ENCODE measurements at places on chromosomes 12 and 14.

DNA sequence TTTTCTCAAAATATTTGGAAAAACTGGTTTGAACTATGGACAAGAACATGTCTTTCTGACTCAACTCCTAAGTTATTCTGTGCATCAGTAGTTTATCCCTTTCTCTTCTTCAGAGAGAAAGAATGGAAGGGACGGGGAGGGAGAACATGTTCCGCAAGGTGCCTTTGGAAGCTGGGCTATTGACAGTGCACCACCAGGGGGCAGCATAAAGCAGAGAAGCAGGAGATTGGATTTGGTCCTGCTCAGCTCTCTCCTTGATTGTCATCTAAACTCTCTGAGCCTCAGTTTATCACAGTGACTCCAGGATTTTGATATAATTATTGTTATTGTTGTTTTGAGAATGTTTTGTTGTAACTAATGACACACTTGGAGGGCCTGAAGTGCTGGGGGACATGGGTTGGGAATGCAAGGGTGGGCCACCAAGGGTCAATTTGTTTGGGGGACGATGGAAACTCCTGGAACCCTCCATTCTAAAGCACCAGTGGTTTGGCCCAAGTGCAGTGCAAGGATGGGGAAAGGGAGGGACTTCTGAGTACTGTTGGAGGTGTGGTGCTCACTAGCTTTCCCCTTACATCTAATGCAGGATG lies 45.3 kb upstream of the ANO6 start:
- H3K36me3 ChIP-seq, result peaks cover 4% of the 10 kb centered on the region
- no peaks in the 10 kb centered on the region for H3K27me3 ChIP-seq
- H3K27ac ChIP-seq, result no peak overlapping the region
- peak; percentile 68 for DNase-seq

GRCh38 chr12:60152756-60153155 lies 556.9 kb downstream of the SLC16A7 start:
- H3K36me3 ChIP-seq, result no peaks in the 10 kb centered on the region
- H3K27me3 ChIP-seq, result no peaks in the 10 kb centered on the region
- H3K27ac ChIP-seq, result no peak overlapping the region
- no peak overlapping the region for H3K4me3 ChIP-seq
- no peaks in the 10 kb centered on the region for H3K4me1 ChIP-seq
- DNase-seq, result no peak

DNA sequence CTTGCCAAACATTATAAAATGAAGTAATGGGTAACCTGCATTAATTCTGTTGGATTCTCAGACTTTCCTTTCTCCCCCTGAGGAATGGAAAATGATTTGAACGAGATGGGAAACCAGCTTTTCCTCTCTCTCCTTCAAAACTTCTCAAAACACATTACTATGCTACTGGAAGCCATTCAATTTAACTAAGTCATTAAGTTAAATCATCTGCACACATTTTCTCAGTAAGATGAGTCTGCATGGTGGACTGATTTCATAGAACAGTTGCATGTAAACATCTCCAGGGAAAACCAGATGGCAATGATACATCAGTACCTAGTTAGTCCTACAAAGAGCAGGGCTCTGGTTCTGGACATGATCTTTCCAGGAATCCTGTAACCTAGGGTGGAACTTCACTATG lies 59.9 kb downstream of the BMP4 start:
- no peak for DNase-seq
- no peak overlapping the region for H3K27ac ChIP-seq
- no peaks in the 10 kb centered on the region for H3K27me3 ChIP-seq

GRCh38 chr12:112309797-112310196 lies 72.4 kb downstream of the HECTD4 start:
- H3K4me3 ChIP-seq, result no peak overlapping the region
- no peak for DNase-seq
- no peak overlapping the region for H3K27ac ChIP-seq
- H3K27me3 ChIP-seq, result no peaks in the 10 kb centered on the region
- H3K36me3 ChIP-seq, result peaks cover 7% of the 10 kb centered on the region
- H3K4me1 ChIP-seq, result no peaks in the 10 kb centered on the region

- no peaks in the 10 kb centered on the region for H3K36me3 ChIP-seq
- no peaks in the 10 kb centered on the region for H3K4me1 ChIP-seq
- H3K27ac ChIP-seq, result no peak overlapping the region
- no peaks in the 10 kb centered on the region for H3K27me3 ChIP-seq
These were observed 132.7 kb downstream of the SSPN start for GRCh38 chr12:26327975-26328644.

DNA sequence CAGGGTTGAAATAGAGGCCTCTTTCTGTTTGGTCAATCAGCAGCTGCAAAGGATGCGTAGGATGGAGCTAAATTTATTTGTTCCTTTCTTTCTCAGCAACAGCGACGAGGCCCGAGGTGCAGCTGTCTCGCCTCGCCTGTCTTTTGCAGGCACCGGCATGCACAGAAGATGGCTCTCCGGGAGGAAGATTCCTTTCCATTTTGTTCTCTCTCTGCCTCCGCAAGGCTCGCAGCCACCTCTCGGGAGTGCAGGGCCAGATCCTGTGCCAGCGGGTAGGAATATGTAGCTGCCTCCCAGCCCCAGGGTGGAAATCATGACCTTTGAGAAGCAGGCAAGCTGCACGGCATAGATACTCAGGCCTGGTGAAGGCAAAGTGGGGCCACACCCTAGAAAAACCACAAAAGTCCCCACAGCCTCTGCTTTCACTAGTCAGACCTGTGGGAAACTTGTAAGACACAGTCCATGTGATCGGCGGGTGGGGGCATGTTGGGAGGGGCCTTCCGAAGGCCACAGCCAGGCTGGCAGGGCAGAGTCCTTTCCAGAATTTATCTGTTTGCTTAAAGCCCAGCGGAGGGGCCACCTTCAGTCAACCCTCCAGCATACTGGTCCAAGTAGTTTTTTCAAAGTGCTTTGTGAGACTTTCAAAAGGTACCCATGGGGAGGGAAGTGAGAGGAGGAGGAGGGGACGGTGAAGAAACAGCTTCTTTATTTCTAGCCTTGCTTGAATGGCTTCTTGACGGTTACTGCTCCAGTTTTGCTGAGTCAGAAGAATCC lies at the start of gene MAP1LC3B2:
Gene MAP1LC3B2, plus strand, starts transcription at position 220 of the 774 bp plus-strand sequence. CDS start 16,562 bp downstream, outside the sequence.
- H3K27ac ChIP-seq, result peak within 1 kb of the TSS; percentile 63
- peak; percentile 77 for DNase-seq
- peaks cover 45% of the 10 kb centered on the region for H3K4me1 ChIP-seq

DNA sequence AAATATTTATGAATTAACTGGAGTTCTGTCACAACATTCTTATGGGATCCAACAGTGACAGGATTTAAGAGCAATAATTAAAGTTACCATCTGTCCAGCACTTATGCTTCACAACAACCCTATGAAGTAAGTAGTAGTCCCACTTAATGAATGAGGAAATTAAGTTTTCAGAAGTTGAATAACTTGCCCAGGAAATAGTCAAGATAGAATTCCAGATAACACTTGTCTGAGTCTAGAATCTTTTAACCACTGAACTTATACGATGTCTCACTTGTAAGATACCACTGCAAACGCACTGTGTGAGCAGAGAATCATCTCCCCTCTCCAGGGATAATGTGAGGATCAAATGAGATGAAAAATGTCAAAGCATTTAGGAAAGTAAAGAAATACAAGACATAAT lies 3.3 kb upstream of the TTC9 start:
- no peak overlapping the region for H3K27ac ChIP-seq
- H3K36me3 ChIP-seq, result no peaks in the 10 kb centered on the region
- no peak overlapping the region for H3K4me3 ChIP-seq
- peaks cover 10% of the 10 kb centered on the region for H3K4me1 ChIP-seq
- DNase-seq, result no peak

DNA sequence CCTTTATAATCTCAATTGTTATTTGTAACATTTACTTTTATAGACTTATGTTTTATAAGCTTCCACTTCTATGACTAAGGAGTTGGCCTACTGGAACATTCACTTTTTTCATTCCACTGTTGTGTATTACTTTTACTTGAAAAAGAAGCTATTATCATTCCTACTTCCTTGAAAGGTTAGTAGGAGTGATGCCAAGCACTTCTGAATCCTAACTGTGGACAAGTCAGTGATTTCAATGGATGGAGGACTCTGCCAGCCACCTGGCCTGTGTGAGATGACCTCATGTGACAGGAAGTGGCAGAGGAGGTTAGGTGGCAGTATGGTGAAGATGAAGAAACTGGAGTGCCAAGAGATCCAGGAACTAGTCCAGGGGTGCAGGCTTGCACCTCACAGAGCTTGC lies 46.0 kb downstream of the TECPR2 start:
- H3K4me1 ChIP-seq, result no peaks in the 10 kb centered on the region
- no peak overlapping the region for H3K27ac ChIP-seq
- H3K27me3 ChIP-seq, result no peaks in the 10 kb centered on the region
- no peak for DNase-seq
- peaks cover 4% of the 10 kb centered on the region for H3K36me3 ChIP-seq

DNA sequence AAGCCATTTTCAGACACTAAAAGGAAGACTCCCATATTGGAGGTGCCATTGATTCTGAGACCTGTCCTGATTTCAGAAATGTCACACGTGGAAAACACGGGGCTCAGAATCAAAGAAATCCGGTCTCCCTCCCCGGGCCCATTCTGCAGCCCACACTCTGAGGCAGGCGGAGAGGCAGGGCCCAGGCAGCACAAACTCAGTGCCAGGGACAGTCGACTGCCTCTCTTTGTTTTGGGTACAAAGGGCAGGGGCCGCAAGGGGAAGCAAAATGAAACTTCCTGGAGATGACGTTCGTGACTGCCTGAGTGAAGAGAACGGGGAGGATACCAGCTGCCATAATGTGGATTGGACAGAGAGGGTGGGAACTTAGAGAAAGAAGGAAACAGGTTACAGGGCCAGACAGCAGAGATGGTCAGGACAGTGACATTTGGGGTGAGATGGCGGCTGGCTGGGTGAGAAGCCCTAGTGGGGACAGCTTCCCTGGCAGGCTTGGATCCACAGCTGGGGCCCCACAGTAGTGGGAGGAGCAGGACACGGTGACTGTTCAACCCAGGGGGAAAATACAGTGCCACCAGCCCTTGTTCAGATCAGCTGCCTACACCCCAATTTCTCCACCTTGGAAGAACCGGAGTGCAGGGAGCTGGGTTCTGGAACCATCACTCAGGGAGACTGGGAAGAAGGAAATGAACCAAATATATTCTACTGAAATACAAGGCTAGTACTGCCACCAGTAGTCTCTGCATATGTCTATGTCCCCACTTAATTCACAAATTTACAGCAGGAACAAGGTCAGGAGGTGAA lies 8.1 kb downstream of the GAPDH start:
- no peaks in the 10 kb centered on the region for H3K27me3 ChIP-seq
- peaks cover 4% of the 10 kb centered on the region for H3K36me3 ChIP-seq
- no peak overlapping the region for H3K27ac ChIP-seq
- DNase-seq, result no peak

DNA sequence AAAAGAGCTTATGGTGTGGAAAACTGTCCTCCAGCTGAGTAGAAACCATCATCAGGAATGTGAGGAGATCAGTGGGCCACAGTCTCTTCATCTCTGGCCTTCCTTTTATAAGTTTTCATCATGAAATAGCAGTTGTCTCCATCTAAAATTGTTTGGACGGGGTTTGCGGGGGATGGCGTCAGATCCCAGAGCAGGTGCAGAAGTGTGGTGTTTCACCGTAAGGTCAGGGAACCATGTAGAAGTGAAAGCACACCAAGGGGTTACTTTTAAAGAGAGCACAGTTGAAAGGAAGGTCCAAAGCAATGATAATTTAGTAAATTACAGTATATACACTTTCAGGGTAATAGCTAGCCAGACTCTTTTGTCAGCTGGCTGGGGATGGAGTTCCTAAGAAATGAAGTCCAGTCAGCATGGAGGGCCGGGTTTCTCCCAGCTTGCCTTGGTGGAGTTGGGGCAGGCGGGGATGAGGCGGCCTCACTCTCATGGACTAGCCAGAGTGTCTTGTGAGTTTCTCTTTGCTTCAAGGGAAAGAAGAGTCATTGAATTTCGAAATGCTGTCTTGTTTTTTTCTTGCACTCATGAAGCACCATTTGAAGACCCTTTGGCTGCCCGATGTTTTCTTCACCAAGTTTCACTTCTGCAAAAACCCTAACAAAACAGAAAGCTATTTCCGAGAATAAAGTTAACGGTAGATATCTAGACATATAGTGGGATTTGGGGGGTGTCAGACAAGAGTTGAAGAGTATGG lies 100.6 kb downstream of the ETV6 start:
- H3K36me3 ChIP-seq, result peaks cover 15% of the 10 kb centered on the region
- no peak overlapping the region for H3K27ac ChIP-seq
- no peak overlapping the region for H3K4me3 ChIP-seq
- H3K4me1 ChIP-seq, result no peaks in the 10 kb centered on the region

DNA sequence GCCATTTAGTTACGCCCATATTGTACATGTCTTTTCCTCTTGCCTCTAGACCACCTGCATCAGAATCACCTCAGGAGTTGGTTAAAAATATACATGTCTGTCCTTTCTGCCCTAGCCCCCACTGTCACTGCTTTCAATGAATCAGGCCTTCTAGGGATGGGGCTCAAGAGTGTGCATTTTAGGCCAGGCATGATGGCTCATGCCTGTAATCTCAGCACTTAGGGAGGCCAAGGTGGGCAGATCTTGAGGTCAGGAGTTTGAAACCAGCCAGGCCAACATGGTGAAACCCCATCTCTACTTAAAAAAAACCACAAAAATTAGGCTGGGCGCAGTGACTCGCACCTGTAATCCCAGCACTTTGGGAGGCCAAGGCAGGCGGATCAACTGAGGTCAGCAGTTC lies 13.6 kb upstream of the TMED10 start:
- no peaks in the 10 kb centered on the region for H3K36me3 ChIP-seq
- no peak for DNase-seq
- H3K4me1 ChIP-seq, result no peaks in the 10 kb centered on the region

DNA sequence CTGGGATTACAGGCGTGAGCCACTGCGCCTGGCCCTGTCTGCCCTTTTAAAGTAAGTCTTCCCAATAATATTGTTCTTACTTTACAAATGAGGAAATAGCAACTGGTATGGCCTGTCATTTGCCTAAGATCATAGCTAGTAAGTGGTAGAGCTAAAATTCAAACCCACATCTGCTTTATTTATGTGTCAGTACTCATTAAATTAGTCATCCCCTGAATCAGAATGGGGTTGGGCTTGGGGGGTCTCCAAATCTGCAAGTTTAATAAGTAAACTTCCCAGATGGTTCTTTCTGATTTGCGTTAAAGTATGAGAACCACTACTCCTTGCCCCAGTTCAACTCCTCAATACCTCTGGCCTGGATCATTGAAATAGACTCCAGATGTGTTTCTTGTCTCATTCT lies 96.2 kb downstream of the FAR2 start:
- no peak for DNase-seq
- no peaks in the 10 kb centered on the region for H3K4me1 ChIP-seq
- no peaks in the 10 kb centered on the region for H3K27me3 ChIP-seq
- no peaks in the 10 kb centered on the region for H3K36me3 ChIP-seq
- H3K4me3 ChIP-seq, result no peak overlapping the region

- H3K27ac ChIP-seq, result no peak overlapping the region
- H3K4me1 ChIP-seq, result no peaks in the 10 kb centered on the region
- no peak overlapping the region for H3K4me3 ChIP-seq
These were observed 92.2 kb upstream of the DAAM1 start for GRCh38 chr14:59096303-59096702.

- H3K27ac ChIP-seq, result no peak overlapping the region
- H3K27me3 ChIP-seq, result no peaks in the 10 kb centered on the region
- no peak overlapping the region for H3K4me3 ChIP-seq
- H3K4me1 ChIP-seq, result peaks cover 15% of the 10 kb centered on the region
- DNase-seq, result no peak
- no peaks in the 10 kb centered on the region for H3K36me3 ChIP-seq
These were observed 14.0 kb upstream of the SELPLG start for GRCh38 chr12:108647585-108648287.

GRCh38 chr14:85479771-85480170 lies 50.2 kb upstream of the FLRT2 start:
- H3K4me3 ChIP-seq, result no peak overlapping the region
- H3K27me3 ChIP-seq, result no peaks in the 10 kb centered on the region
- H3K36me3 ChIP-seq, result no peaks in the 10 kb centered on the region
- no peak overlapping the region for H3K27ac ChIP-seq
- no peaks in the 10 kb centered on the region for H3K4me1 ChIP-seq

Measured in T-cell (primary cell).